Fibroblast of lung (primary cell): ENCODE measurements at places on chromosomes 13 and 19. TPM values are rescaled to one million over a fixed set of nuclear protein-coding genes. Genes with fewer than 3 reads are reported as not detected.
A peak's percentile ranks its signal among the peaks of the same experiment; 100 is the strongest.

The ZIC2 gene
- not detected in 2 replicates for polyA plus RNA-seq

DNA sequence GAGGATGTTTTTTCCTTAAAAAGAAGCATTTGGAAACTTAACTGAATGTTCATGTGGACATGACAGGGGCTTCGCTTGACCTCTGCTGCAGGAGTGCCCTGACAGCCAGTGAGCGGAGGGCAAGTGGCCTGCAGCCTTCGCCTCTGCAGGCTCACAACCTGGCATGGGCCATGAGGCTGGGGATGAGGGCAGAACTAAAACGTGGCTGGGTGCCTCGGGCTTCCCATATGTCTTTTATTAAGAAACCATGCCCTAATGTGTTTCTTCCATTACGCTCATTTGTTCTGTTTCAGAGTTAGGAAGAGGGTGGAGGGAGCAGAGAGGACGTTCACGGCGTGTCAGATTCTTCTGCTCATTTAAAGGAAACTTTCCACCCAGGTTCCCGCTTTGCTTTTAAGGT lies 2.9 kb downstream of the ARHGEF7 start:
- DNase-seq, result no peak

The RNF17 gene
- polyA plus RNA-seq, result 0.26 TPM in 1 of 2 replicates, not detected in the other

GRCh38 chr13:108947551-108948030 lies 318.2 kb downstream of the MYO16 start:
- peak; percentile 23 for DNase-seq

DNA sequence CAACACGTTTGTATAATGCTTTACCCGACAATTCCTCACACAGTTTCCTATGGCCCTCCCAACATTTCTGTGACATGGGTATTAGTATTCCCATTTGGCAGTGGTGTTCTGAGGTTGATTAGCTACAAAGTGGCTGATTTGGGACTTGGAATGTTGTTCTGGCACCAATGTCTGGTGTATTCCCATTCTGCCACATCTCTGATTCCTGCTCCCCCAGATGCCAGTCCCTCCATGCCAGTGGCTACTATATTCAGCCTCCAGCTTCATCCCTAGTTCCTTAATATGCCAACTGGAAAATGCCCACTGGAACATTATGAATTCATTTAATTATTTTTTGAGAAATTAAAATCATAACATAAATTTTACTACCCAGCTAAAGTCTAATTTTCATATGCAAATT lies 60.6 kb upstream of the NBEA start:
- no peak for DNase-seq

DNA sequence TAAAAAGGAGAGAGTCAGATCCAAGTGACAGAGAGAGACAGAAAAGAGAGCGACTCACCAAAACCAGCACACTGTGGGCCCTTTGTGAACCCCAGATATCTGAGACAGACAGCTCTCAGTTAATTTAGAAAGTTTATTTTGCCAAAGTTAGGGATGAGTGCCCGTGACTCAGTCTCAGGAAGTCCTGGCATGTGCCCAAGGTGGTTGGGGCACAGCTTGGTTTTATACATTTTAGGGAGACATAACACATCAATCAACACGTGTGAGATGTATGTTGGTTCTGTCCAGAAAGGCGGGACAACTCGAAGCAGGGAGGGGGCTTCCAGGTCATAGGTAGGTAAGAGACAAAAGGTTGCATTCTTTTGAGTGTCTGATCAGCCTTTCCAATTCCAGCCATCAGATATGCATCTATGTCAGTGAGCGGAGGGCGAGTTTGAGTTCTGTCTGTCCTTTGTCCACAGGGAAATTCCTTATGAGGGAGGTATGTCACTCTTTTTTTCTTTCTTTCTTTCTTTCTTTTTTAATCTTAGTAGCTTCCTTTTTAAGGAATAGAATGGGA lies 37.2 kb upstream of the ATP11A start:
- no peak for DNase-seq

The GAS6 gene
- polyA plus RNA-seq, result 267 and 301 TPM in 2 replicates

DNA sequence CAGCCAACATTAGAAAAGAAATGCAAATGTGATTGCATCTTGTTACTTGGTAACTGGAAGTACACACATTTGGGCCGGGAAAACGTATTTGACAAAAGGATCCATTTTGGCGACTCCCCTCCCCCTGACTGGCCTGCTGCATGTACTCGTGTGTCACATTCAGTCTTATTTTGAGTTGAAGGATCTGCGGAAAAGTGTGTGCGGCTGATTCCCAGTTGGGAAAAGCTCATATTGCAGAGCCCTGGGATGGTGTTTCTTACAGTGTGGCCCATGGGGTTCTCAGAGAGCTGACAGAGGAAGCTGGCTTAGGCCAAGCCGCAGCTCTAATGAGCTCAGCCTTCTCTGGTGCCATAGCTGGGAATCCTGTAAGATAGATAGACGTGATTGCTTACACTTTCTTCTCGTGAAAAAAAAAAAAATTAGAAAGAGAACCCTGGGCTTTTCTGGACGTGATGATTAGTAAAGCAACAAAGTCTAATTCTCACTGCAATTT lies 170.3 kb upstream of the ARGLU1 start:
- DNase-seq, result no peak

GRCh38 chr19:31054430-31054829 lies 294.8 kb downstream of the TSHZ3 start:
- peak; percentile 63 for DNase-seq

DNA sequence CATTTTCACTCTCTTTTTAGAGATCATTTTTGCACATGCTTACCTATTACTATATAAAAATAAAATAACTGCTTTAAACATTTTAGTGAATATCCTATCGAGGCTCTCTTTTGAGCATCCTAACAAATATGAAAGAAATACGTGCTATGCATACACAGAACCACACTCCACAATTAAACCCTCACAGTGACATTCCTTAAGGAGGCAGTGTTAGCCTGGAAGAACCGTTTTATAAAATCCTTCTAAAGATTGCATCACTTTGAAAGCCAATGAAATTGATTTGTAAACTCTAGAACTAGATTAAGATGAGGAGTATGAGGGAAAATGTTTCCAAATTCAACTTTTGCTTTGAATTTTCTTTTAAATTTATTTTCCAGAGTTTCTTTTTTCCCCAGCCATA lies 11.1 kb upstream of the ENOX1 start:
- DNase-seq, result peak; percentile 38

GRCh38 chr19:58183817-58184215 lies 955 bp downstream of the ZNF274 start:
- DNase-seq, result no peak

The RETN gene
- polyA plus RNA-seq, result not detected in 2 replicates

- peak; percentile 63 for DNase-seq
Measured at GRCh38 chr19:49590971-49591730, at the start of gene PRR12. PRR12 (plus strand) TSS chr19:49591182; CDS start chr19:49591655, 473 bp downstream.

GRCh38 chr19:50184196-50184595 lies 19.2 kb upstream of the MYH14 start:
- DNase-seq, result no peak

The ETV2 gene
- 0.12 and 0.18 TPM in 2 replicates for polyA plus RNA-seq

The CYP2S1 gene
- polyA plus RNA-seq, result 0.93 and 7.5 TPM in 2 replicates

The MUC16 gene
- not detected in 2 replicates for polyA plus RNA-seq

DNA sequence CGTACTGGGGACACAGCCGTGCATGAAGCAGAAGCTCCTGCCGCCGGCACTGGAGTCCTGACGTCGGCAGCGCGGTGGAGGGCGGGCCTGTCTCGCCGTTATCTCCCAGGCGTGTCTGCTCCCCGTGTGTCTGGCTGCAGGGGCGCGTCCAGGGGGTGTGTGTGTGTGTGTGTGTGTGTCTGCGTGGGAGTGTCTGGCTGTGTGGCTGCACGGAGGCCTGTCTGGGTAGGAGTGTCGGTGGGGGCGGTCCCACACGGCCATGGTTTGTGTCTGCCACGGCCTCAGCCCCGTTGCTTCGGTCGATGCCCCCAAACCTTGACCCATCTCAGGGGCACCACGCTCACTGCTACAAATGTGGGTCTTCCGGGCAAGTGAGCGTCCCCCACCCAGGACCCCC lies 18.3 kb downstream of the ARID3A start:
- no peak for DNase-seq

DNA sequence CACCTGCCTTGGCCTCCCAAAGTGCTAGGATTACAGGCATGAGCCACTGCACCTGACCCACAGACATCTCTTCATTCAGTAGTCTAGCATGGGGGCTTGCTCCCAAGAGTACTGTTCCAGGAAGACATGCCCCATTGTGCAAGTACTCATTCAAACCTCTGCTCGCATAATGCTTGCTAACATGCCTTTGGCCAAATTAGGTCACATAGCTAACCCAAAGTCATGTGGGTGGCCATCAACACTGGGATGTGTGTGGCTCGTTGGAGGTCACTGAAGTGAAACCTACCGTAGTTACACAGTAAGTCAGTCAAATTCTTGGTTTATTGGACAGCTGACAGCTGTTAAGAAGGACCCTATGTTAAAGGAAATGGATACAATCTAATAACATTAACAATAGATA lies 20.3 kb downstream of the RFXAP start:
- DNase-seq, result no peak

DNA sequence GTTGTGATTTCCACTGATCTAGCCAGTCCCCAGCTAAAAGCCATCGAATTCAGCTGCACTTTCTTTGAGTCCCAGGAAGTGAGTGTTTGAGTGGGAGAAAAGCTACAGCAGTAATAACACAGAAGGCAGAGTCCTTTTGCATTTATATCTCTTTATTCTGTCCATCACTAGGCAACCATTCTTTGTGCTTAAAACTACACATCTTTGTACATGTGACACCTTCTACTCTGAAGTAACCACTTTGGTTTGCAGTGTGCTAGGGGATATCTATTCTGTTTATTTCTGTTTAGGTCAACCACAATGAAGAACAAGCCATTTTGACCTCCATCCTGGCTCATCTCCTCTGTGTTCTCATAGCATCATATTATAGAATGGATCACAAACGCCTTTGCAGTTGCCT lies 226.0 kb upstream of the SERP2 start:
- no peak for DNase-seq

DNA sequence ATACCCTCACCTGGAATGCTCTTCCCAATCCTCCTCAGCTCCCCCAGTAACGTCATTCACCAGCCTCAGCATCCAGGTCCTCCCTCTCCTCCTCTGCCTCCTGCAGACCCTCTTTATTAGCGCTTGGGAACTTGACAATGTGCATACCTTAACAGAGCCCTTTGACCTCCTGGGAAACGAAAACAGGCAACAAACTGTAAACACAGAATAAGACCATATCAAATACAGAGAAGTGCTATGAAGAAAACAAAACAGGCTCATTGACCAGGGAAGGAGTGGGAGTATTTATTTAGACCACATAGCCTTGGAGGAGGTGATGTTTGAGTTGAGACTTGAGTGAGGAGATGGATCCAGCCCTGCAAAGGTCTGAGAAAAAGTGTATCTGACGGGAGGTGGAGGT lies 107.9 kb upstream of the SLC7A1 start:
- no peak for DNase-seq

GRCh38 chr19:38229585-38230073 lies 5.6 kb upstream of the DPF1 start:
- peak; percentile 89 for DNase-seq

The IZUMO2 gene
- not detected in 2 replicates for polyA plus RNA-seq
